ENCODE measurements at places on chromosomes 11 and 22.

GRCh38 chr11:93526346-93526633 is 16.9 kb downstream of the SMCO4 start:
- no peak for DNase-seq

DNA sequence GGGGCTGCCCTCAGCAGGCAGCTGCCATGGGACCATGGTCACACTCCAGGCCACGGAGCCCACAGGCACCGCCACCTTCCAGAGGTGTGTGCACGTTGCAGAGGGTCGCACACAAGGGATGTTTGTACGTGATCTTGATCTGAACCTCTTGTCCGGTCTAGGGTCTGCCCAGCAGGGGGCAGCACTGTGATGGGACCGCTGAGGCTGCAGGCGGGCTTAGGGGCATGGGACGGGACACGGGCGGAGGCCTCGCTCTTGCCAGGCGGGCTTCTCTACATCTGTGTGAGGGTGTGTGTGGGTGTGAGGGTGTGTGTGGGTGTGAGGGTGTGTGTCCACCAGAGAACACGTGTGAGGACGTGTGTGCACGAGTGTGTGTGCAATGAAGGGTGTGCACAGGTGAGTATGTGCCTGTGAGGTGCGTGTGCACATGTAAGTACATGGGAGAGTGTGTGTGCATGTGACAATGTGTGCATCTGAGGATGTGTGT is 52.4 kb downstream of the CACNA1I start:
- DNase-seq, result peak; percentile 23

DNA sequence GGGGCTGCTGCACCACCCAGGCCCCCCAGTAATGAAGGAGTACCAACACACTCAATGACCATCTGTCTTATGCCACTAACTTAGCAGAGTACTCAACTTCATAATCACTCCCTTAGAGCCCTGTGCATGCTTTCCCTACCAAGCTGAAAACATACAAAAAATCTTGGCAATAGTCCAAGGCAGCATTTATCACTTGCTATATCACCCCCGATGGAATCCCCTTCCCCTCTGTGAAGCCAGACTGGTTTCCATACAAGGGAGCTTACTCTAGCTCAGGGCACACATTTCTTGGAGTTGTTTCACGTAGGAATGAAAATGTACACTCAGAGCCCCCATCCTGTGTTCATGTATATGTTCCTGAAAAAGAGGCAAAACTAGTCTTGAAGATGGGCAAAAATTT is 301.3 kb upstream of the TENM4 start:
- no peak for DNase-seq

DNA sequence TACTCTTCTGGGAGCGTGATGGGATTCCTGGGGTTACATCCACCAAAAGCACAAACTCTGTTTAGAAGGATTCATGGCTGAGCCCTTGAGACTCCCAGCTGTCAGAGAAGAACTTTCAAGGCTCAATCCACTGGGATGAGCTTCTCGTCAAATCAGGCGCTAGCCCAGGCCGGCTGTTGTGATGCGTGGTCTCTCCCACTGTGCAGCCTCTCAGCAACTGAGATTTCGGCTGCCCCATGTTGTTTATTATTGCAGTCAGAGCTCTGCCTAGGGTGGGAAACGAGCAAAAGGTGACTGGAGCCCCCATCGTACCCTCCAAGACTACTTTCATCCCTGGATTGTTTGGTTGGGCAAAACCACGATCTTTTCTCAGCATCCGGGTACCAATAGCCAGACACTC is 251.6 kb downstream of the ETS1 start:
- no peak for DNase-seq

- no peak for DNase-seq
Measured at GRCh38 chr11:117700551-117700950, 96.5 kb downstream of the DSCAML1 start.

Data from activated CD4-positive, CD25-positive, alpha-beta regulatory T cell treated with anti-CD3 and anti-CD28 coated beads, Interleukin-2, amount 50 U/mL, for 16 hours (primary cell).